ENCODE measurements at places on chromosomes 12 and 14.

DNA sequence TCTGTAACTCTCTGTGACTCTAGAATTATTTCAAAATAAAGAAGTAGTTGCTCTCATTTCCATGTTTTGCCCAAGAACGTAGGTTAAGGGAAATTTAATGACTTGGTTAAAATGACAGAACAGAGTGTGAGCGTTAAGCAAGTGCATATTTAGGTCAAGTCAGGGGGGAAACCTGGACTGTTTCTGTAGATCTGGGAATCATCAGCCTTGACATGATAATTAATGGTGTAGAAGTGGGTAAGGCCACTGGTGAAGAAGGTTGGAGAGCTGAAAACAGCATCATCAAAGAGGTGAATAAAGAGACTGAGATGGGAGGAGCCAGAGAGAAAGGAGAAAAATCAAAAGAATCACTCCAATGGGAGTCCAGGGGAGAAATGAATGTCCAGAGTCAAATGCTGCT lies 49.4 kb upstream of the STK38L start:
- DNase-seq: no peak

DNA sequence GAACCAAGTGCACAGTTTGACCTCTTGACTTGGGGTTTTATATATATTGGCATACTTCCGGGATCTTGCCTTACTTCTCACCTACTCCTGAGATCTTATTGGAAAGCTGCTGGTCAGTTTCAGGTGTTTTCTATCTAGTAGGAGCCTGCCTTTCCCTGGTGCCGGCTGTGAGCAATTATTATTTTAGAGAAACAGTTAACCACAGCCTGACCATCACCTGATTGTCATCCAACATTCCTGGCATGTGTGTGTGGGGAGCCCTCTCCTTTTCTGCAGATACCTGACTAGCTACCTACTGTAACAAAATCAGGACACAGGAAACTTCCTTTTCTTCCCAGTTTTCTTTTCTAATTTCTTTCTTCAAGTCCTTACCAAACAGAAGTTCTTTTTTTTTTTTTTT lies 220.4 kb downstream of the ATP23 start:
- DNase-seq: no peak

DNA sequence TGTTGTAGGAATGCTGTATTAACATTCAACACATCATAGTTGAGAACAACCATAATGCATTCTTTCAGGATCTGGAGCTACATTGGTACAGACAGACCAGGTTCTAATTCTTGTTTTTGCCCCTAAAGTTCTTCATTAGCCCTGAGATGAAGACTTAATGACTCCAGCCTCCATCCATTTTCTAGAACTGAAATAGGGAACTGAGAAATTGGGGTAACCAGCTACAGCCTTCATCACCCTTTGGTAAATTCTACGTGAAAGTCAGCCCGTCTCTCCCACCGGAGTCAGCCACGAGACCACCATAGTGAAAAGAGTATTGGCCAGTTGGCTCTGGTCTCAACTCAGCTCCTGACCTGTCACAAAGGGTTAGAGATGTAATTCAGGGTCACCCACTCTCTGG lies 164.0 kb downstream of the NUAK1 start:
- no peak for DNase-seq

- no peak for DNase-seq
These were observed 37.6 kb downstream of the MYF5 start for GRCh38 chr12:80754274-80754673.

- no peak for DNase-seq
These were observed 65.6 kb upstream of the DICER1 start for GRCh38 chr14:95222870-95223398.

DNA sequence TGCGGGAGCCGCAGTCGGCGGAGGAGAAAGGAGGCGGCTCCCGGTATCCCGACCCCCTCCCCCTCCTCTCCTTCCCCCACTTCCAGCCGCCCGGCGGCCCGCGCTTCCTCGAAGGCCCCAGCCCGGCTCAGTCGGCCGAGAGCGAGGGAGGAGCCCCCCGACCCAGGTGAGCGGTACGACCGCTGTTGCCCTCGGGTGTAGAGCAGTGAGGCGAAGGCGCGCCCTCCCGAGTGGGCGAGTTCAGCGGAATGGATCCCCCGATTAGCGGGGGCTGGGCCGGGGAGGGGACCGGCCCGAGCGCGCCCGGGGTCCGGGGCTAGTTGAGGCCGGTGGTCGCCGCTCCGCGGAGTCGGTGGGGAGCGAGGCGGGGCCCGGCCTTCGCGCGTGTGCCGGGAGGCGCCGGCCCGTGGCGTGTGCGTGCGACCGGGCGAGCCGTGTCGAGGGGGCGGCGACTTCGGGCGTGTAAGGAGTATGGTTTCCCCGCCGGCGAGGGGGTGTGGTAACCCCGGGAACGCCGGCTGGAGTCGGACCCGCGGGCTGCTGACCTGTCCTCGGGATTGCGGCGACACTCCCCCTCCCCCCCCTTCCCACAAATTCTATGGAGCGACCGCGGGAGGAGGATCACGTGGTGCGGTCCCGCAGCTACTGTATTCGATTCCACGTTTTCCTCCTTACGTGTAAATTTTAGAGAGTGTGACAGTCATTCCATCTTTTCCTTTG lies 501 bp downstream of the RIMKLB start:
- DNase-seq: no peak

DNA sequence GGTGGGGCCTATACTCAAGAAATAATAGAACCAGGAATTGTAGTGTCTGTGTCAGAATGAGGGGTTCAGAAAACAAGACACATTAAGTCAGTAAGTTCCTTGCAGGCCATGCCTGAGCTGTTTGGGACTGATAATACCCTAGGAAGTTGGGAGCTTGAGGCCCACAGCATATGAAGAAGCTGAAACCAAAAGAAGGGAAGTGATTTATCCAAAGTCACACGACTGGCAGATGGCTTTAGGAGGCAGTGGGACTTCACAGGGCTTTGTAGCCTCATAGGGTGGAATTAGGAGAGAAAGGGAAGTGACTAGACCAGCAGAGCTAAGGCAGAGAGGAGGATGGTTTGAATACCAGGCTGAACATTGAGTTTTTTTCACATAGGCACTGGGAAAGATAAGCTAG lies 56.6 kb upstream of the SRSF5 start:
- no peak for DNase-seq

GRCh38 chr12:106058256-106059182 lies 80.2 kb downstream of the NUAK1 start:
- DNase-seq: no peak

GRCh38 chr12:24270965-24271364 lies 321.5 kb upstream of the SOX5 start:
- DNase-seq: no peak

- DNase-seq: no peak
These were observed 11.4 kb upstream of the CALCOCO1 start for GRCh38 chr12:53738406-53739213.

GRCh38 chr12:11653215-11653753 lies 3.8 kb downstream of the ETV6 start:
- DNase-seq: no peak

- no peak for DNase-seq
These were observed 145.6 kb upstream of the FSCB start for GRCh38 chr14:44652640-44653039.

GRCh38 chr14:33516898-33517436 lies 433.9 kb downstream of the EGLN3 start:
- DNase-seq: no peak

GRCh38 chr12:133129368-133130037 lies 571 bp downstream of the ZNF891 start:
- no peak for DNase-seq

DNA sequence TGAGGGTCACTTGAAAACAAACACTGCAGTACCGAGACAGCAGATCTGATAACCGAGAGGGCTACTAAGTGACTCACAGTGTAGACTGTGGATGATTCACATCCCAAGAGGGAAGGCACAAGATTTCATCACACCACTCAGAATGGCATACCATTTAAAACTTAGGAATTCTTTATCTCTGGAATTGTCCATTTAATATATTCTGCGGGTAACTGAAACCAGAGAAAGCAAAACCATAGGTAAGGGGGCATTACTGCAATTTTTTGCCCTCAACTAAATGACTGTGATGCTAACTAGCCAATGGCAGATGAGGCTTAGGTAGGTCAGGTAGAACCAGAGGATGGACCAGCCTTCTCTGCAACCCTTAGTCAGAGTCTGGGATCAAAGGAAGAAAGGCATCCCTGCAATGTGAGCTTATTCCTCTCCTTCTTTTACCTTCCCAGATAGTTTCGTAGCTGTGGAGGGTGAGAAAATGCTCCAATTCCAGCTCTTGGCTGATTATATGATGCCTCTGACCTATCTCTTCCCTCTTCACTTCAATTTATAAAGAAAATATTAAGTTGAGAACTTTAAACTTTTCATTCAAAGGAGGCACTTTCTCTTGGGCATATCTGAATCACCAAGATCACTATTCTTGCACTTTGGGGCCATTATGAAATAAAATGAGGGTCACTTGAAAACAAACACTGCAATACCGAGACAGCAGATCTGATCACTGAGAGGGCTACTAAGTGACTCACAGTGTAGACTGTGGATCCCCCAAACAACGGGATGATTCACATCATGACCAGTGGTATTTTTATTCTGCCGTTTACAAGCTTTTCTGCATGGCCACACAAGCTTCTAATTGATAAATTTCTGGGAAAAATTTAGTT lies 6.8 kb downstream of the ART4 start:
- no peak for DNase-seq

DNA sequence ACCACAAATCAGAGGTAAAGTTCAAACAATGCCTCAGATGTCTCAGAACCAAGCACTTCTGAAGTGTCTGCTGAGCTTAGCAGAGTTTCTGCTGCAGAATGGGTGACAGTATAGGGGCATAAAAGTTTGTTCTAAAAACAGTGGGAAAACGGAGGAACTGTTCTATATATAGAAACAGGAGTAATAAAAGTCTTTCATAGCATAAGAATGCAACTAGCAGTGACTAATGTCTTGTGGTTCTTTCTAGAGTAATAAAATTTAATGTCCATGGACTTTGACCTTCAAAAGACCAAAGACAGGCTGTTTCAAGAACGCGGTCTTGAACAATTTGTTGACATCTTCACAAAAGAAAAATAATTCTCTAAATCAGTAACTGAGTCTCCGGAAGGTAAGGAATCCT lies 107.5 kb upstream of the FAR2 start:
- no peak for DNase-seq

- no peak for DNase-seq
These were observed 9.4 kb downstream of the KCNA1 start for GRCh38 chr12:4918950-4919660.

GRCh38 chr12:96907671-96908422 lies 790 bp downstream of the NEDD1 start:
- no peak for DNase-seq

DNA sequence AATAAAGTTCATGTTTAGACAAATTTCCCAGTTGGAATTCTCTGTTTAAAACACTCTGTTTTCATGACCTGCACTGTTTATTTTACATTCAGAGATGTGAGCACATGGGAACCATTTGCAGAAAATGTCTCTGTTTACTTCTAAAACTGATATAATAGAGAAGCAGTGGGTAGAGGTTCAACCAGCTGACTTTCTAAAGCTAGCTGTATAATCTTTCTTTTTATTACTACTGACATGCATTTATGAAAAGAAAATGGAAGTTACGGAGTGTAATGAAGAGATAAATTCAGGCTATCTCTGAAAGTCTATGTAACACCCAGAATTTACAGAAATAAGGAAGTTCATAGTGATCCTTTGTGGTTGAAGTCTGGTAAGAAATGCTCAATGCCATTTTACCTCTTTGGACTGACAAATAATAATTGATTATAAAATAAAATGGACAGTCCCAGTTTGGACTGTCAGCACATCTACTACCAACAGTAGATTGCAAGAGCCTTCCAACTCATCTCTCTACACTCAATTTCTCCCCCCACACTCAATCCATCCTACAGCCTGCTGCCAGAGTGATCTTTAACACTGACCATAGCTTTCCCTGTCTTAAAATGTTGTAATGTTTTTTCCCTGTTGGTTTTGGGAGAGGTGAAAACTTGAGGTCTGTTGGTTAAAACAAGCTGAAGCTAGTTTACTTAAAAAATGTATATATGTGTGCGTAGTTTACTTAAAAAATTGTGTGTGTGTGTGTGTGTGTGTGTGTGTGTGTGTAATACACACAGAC lies 137.4 kb downstream of the AEBP2 start:
- DNase-seq: no peak

GRCh38 chr14:94936401-94936892 lies 166.5 kb upstream of the GSC start:
- no peak for DNase-seq

GRCh38 chr12:111578276-111578970 lies 20.7 kb downstream of the ATXN2 start:
- DNase-seq: no peak

DNA sequence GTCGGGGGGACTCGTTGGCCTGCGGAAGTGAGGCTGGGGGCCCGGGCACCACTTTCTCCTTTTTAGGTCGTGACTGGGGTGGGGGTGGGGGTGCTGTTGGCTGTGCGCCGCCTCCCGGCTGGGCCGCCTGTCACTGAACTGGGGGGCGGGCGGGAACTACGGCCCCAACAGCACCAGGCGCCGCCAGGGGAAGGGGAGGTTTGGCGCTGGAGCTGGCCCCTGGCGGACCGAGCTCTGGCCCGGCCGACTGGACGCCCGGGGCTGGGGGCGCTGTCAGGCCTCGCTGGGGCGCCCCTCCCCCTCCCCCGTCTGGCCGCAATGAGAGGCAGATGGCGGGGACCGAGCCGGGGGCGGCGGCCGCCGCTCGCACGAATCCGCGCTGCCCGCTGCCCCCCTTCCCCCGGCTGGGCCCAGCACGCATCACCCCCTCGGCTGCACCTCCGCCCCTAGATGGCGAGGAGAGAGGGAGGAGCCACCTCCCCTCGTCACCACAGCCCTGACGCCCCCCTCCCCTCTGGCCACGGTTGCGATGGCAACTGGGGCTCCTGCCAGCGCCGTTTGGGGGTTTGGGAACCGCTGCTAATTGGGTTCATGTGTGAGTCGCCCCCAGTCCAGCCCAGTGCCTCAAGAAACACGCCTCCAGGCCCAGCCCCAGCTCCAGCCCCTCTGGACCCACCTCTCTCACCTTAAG lies 723 bp downstream of the NFATC4 start:
- no peak for DNase-seq

DNA sequence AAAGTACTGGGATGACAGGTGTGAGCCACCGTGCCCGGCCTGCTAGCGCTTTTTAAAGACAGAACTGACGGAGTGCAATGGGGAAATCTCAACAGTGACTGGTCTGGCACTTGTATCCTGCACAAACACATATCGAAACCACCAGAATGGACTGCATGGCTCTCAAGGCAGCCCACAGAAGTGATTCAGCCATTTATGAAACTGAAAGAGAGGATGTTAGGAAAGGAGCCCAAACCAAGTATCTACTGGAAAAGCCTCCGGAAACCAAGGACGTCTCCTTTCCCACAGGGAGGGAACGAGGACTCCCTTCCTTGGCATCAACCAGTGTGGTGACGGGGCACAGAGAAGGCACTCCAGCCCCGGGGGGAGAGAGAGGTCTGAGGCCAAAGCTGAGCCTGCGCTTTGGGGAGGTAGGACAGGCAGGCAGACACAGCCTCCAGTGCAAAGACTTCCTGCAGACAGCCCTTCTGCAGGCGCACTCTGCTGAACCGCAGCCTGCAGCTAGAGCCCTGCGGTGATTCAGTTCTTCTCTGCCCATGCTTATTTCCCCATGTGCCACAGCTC lies 16.5 kb downstream of the SLC15A4 start:
- DNase-seq: no peak

GRCh38 chr12:116804051-116804450 lies 65.9 kb downstream of the RNFT2 start:
- no peak for DNase-seq

Data from NCI-H187 treated with DMSO at 0.1 percent for 48 hours (cell line).